ENCODE measurements at places on chromosomes 6 and 20.
A peak's percentile ranks its signal among the peaks of the same experiment; 100 is the strongest.

- DNase-seq: no peak
Observed at GRCh38 chr6:128538763-128539162, 18.4 kb upstream of the PTPRK start.

DNA sequence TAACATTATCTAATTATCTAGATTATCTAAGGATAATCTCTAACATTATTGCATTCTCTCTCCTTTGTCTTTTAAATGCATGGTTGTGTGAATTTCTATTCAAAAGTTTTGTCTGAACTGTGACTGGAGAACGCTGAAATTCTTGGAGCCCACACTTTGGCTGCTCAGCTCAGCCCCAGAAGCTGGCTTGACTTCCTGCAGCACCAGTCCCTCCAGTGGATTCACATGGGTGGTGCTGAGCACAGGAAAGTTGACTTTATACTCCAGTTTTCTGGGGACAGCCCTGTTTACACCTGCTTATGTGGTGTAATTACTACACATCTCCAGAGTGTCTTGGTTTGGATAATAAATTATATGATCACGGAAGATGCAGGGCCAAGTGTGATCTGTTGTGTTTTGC, 255.1 kb upstream of the NOX3 start:
- no peak for DNase-seq

GRCh38 chr6:158837684-158838625, 18.8 kb upstream of the EZR start:
- no peak for DNase-seq

- no peak for DNase-seq
Observed at GRCh38 chr6:140846503-140847261, 1286.0 kb upstream of the GJE1 start.

GRCh38 chr6:37483917-37484785, 15.5 kb downstream of the CCDC167 start:
- DNase-seq: peak; percentile 90

DNA sequence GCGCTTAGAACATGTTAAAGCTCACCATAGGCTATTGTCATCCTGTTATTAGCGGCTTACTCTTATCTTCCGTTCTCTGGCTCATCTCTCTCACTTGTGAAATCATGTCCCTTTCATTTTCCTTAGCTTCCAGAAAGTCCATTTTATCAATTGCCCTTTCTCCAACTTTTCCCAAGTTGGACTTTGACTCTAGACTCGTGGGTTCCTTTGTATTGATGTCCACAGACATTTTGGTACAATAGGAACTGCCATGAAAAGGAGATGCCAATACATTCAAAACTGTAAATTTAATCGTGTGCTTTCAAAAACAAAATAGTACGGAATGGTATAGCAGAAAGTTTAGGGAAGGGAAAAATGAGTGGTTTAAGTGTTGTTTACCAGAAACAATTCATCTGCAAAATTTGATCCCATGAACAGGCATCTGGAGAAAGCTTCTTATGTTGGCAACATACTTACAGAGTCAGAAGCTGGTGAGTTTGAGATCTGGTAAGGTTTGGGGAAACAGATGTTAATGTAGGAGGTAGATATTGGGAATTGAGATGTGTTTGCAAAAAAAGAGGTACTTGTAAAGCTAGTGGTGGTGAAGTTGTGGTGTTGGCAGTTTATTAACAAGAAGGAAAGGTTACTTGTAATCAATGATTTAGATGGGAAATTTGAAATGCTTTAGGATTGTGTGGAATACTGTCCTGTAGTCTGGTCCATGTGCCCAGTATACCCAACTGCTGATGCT, 10.2 kb upstream of the HIVEP1 start:
- no peak for DNase-seq

- no peak for DNase-seq
Observed at GRCh38 chr20:1920252-1920651, 25.0 kb downstream of the SIRPA start.

DNA sequence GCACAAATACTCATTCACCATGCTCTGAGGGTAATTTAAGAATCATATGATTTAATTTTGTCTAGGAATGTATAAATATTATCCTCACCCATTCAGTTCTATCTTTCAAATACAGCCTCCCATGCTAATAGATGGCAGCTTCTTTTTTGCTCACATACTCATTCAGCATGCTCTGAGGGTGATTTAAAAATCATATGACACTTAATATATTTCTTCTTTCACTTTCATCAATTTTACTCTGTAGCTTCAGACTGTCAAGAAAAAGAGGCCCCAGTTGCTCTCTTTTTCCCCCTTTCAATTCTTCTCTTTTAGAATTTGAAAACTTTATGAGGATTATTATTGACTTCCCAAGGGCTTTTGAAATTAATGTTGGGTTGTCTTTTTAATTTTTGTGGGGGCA, 161.7 kb upstream of the LAMP5 start:
- no peak for DNase-seq

GRCh38 chr20:22374678-22375590, 209.4 kb downstream of the FOXA2 start:
- DNase-seq: no peak

GRCh38 chr20:61886721-61887595, 178.7 kb downstream of the TAF4 start:
- peak; percentile 67 for DNase-seq

- DNase-seq: no peak
Observed at GRCh38 chr6:129677620-129678325, 32.2 kb downstream of the ARHGAP18 start.

GRCh38 chr20:58942549-58942948, 38.5 kb upstream of the NELFCD start:
- no peak for DNase-seq

- DNase-seq: no peak
Observed at GRCh38 chr6:74871757-74872156, 334.1 kb downstream of the COL12A1 start.

- DNase-seq: no peak
Observed at GRCh38 chr6:108350528-108350927, 55.7 kb downstream of the AFG1L start.

DNA sequence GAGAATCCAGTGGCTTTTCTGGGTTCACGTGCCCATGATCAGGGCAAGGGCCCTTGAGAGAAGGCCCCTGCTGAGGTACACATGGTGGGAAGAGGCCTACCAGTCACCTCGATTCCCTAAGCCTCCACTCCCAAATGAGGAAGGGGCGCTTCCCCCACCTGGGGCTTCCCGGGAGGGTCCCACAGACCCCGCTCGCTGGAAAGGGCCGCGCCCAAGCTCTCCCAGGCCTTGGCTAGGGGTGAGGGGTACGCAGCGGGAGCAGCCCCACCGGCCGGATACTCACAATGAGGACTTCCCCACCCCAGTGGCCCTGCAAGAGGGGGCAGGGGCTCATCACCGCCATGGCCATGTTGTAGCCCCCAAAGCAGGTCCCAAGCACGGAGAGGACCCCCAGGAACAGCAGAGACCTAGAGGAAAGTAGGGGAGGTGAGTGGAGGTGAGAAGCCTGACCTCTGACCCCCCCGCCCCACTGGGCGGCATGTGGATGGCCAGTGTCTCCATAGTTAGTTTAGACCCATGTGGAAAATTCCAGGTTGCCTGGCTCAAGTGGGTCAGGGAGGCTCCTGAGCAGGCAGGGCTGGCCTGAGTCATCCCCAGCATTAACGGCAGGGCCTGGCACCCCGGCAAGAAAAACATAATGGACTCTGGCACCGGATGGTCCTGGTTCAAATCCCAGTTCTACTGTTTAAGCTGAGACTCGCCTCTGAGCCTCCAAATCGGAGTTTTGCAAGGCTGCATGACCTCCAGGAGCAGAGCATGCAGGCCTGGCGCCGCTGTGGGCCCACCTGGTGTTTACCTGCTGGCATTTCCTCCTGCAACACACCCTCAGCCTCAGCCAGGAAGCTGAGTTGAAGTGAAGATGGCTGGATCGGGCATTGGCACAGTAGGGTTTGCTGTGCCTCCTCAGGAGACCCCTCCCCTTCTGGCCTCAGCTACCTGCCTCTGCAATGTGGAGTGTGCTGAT, 6.6 kb downstream of the SLC52A3 start:
- DNase-seq: no peak

GRCh38 chr6:14226051-14226660, 108.6 kb downstream of the CD83 start:
- no peak for DNase-seq

DNA sequence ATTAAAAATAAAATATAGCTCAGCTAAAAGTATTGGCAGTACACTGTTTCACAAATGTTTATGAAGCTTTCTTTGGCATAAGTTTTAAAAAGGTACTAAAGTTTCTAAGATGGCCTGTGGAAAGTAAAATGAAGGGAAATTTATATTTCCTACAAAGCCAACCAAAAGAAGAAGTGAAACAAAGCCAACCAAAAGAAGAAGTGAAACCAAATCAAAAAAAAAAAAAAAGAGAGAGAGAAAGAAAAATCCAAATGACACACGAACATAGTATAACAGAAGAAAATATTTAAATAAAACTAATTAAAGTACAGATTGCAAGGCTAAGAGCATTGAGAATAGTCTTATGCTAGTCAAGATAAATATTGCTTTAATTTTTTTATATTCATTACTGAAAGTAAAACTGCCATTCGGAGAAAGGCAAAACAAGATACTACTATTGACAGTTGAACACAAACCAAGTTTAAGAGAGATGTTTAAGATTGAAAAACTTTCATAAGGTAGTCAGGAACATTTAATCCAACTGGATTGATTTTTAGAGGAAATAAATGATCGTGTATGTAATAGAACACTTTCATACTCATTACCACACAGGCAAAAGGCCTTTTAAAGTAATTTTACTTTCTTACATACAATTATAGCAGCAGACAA, 12.8 kb upstream of the KHDRBS2 start:
- peak; percentile 36 for DNase-seq

DNA sequence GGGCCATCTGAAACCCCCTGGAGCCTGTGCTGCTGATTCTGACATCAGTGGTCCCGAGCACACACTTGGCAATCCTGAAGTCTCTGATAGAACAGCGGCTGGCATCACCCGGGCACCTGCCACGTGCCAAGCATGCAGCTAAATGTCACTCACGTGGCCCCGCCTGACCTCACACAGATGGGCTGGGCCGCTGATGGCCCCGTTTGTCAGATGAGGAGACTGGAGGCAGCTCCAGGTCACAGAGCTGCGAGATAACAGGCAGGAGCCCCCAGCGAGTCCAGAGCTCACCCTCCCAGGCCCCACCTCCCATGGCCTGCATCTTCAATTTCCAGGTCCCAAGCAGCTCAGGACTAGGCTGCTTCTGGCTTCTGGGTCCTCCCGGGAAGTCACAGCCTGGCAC, 67.2 kb downstream of the YTHDF1 start:
- DNase-seq: no peak

GRCh38 chr6:42260972-42261371, 43.3 kb upstream of the MRPS10 start:
- peak; percentile 73 for DNase-seq

DNA sequence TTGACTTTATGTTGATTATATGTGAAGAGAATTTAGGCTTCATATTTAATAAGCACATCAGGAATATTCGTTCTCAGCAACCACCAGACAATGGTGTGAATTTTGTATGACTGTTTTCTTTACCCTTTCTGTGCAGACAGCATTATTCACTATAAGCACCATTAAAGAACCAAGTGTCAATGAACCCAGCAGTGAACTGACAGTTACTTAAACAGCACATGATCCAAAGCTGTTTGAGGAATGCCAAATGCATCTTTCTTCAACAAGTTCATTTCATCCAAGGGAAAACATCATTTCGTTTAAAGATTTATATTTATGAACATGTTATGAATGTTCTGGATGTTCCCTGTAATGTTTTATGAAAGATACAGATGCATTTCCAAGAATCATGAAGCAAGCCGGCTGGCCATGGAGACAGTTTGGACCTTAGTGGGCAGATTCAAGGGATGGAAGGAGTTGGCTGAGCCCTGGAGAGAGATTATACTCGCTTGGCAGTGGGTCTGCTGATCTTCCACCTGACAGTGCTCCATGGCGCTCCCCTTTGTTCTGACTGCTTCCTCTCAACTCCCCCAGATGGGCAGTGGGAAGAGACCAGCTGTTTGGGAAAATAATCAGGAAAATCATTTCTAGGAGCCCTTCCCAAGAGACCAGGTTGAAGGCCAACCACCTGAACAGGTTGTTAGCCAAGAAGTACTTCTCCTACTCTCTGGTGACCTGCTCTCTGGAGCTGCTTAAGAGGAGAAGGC, 326.0 kb upstream of the RSPO3 start:
- DNase-seq: no peak

DNA sequence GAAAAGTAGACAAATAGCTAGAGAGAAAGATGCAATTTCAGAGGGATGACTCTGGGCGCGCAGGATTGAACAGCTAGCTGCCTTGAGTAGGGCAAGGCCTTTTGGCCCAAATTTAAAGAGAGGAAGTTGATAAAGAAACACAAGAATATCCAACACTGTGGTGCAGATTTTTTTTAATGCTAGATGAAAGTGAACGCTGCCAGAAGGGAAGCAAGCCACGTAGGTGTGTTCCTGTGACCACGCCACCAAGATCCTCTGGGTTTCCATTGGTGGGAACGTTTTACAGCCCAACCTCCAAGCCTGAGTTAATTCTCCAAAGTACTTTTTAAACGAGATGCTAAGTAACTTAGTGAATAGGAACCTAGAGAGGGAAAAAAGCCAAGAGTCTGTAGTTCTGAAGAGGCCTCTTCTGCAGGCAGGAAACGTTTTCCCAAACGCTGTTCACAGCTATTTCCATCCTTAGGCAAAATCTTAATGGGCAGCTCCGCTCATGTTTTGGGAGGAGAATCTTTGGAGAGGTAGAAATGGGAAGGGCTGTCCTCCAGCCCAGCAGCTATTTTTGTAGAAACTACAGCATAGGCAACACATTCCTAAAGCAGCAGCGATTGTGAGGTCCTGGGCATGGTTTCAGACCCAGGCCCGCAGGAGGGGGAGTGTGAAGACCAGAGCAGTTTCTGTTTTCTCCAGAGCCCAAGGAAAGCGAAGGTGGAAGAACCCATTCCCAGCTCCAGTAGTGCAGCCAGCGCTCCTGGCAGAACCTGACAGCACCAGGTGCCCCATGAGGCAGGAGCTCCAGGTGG, 8.2 kb downstream of the LY86 start:
- no peak for DNase-seq

- DNase-seq: no peak
Observed at GRCh38 chr20:11035211-11035610, 361.4 kb upstream of the JAG1 start.

DNA sequence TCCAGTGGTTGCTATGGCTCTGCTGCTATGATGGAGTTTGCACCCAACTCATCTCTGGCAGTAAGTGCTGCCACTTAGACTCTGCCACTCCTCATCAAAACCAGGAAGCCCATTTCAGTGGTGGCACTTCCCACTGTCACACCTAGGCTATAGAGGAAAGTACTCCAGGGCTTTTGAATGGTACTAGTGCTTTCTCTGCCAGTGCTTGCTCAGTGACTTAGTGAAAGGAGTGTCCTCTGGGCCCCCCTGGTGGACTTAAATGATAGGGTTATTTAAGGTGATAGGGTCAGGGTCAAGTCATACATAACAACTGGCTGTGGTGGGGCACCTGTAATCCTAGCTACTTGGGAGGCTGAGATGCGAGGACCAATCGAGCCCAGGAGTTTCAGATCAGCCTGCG, 22.8 kb downstream of the FITM2 start:
- no peak for DNase-seq

DNA sequence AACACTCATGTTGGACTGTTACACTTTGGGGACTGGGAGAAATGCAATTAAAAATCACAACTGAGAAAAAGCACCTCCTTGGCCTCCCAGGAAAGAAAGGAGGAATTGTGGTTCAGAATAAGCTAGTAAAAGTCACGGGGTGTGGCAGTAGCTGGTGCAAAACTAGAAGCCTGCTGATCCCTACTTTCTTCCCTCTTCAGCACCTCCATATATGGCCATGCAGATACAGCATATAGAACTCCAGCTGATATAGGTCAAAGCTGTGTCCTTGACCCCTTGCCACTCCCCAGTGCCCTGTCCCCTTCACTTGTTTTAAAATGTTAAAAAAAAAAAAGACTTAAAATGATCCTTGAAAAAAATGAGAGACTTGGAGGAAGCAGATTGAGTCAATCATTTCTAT, 5.5 kb upstream of the FLRT3 start:
- no peak for DNase-seq
